ENCODE measurements at places on chromosomes 16 and 17.

- no peak for DNase-seq
These were observed 12.8 kb upstream of the AKTIP start for GRCh38 chr16:53515811-53516210.

- no peak for DNase-seq
These were observed 99.1 kb downstream of the CPPED1 start for GRCh38 chr16:12704492-12705111.

DNA sequence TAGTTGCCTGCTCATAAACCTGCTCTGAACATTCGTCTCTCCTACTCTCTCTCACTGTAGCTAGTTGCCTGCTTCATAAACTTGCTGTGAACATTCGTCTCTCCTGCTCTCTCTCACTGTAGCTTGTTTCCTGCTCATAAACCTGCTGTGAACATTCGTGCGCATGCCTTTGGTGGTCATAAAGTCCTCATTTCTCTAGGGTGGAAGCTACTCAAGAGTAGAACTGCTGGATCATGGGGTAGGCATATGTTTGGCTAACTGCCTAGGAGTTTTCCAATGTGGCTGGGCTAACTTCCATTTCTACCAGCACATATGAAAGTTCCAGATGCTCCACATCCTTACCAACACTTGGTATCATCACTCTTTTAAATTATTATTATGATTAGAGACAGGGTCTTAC, 174.6 kb upstream of the RPH3AL start:
- DNase-seq = no peak

DNA sequence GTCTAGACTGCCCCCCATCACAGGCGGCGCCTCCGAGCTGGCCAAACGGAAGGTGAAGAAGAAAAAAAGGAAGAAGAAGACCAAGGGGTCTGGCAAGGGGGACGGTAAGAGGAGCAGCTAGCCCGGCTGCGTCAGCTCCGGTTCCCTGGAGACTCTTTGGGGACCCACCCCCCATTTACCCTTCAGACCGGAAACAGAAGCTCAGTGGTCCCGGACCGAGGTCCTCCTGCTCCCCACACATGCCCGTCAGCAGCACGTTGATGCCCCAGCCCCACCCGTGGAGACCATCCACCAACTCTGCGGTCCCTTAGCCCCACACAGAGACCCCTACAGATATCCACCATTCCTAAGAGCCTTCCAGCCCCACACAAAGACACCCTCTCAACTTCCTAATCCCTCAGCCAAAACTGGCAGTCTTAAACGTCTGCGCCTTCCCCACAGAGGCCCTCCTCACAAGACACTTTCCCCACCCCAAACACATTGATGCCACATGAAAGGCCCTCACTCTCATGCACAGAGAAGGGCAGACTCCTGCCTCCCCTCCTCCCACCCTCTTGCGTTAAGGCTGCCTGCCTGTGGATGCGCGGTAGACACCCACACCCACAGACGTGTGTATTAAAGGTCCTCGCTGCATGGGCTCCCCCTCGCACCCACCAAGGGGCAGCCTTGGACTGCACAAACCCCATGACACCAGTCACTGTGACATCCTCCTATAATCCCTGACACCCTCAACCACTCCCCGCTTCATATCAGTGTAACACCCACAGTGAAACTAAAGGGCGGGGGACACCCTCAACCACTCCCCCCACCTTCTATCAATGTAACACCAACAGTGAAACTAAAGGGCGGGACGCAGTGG, 58.2 kb upstream of the RPH3AL start:
- DNase-seq = peak; percentile 62

- no peak for DNase-seq
These were observed 3.7 kb upstream of the SRCIN1 start for GRCh38 chr17:38609280-38610031.

All from ACHN (cell line).